Globus pallidus (tissue), 1 donor: ENCODE measurements at places on chromosomes 6 and 20.
A peak's percentile ranks its signal among the peaks of the same experiment; 100 is the strongest.

GRCh38 chr6:13261464-13261994 is 66.8 kb downstream of the TBC1D7 start:
- DNase-seq = peak; percentile 52

DNA sequence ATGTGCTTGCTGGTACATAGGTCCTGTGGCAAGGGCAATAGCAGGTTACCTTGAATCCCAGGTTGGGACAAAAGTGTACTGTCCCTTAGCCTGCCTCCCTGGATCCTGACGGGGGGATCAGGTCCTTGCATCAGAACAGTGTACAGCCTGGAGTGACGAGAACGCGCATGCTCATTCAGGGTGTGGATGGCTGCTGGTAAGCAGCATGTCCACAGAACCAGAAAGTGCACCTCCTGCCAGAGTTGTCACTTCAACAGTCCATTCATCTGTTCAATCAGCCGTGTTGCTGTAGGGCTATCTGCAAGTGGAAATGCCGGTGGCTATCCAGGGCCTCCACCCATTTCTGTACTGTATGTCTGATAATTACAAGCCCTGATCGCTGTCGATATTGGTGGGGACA is 236.3 kb upstream of the SOX4 start:
- no peak for DNase-seq

DNA sequence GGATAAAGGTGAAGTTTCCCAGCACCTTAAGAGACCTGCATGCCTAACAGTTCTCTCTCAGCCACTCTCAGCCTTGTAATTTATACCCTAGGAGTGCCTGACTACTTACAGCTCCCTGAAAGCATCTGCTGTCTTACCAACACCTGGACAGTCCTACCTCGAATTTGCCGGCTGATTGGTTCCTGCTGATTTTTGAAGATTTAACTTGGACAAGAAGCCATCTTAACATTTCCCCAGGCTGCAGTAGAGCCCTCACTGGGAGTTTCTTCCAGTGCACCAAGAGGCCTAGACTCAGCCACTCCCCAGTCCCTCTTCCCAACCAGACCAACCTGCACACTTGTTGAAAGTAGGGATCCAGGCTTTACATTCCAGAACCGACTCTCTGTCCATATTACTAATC is 174.5 kb downstream of the LINC00237 start:
- no peak for DNase-seq

DNA sequence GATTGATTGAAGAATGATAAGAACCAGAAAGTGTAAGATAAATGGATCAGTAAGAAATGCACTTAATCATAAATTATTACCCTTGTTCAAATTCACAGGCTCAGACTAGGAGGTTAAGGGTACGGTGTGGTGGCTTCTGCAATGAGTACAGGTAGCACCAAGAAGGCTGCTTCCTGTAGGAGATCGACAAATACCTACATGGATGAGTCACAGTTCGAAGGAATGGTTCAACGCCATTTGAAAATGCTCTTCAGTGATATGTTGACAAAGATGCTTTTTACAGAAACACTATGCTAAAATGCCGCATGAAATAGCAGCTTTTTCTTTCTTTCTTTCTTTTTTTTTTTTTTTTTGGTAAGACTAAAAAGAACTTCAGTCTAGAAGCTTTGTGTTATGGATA is 116.2 kb downstream of the DTNBP1 start:
- DNase-seq = no peak

- no peak for DNase-seq
Measured at GRCh38 chr20:6711951-6712649, 55.4 kb upstream of the BMP2 start.

DNA sequence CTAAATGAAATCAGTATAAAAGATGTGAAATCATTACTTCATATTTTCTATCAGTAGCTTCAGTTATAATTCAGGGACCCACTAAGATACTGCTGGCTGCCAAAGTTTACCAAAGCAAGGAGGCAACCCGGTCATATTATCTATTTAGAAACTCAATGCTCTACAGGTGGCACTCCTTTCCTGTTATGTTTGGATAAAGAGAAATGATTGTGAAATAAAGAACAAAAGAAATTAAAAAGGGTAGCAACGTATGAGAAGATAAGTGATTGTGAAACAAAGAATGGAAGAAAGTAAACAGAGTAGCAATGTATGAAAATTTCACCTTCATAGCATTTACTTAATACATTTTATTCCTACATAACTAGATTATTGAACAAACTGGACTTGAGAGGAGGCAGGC is 45.2 kb downstream of the RSPH3 start:
- DNase-seq = no peak

GRCh38 chr6:26272171-26272637 is 92.8 kb upstream of the BTN3A2 start:
- DNase-seq = peak; percentile 31

DNA sequence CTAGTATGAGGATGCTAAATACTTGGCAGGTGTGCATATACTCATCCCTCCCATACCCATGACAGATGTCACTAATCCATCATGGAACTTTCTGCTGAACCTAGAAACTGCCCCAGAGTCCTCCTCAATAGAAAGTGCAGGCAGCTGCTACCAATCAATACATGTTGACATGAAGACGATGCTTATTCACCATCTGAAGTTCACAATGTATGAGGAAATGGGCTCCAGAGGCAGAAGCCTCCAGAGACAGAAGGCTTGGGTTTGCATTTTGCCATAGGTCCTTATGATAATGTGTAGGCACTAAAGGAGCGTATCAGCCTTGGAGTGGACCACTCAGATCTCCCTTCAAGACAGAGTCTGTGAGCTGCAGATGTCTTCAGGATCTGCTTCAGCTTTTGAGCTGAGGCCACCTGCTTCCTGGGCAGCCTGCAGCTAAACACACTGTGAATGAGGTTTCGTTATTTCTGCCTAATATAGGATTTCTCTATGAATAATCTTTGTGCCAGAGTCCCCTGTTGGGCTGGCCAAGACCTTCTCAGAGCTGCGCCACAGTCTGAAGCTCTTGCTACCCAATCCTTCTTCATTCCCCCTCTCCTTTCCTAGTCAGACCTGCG is 7.5 kb upstream of the KIAA1755 start:
- DNase-seq = no peak

GRCh38 chr6:32244270-32244669 is 20.4 kb upstream of the NOTCH4 start:
- DNase-seq = no peak

DNA sequence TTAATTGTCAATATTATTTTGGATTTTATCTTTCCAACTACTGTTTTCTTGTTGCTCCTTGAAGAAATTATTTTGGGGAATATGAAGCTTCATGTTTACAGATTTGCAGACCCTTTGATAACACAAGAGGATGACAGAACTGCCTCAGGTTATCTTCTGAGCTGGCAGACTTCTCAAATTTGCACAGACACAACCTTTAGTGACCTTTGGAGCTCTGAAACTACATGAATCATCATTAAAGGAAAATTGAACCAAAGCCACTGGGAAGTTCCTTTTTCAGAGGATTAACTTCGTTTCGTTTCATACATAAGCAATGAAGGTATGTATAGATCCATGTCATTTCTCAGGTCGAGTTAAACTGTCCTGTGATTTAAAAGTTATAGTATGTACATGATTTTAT is 85.9 kb downstream of the FBXO5 start:
- DNase-seq = no peak

GRCh38 chr20:23601715-23602114 is 4.0 kb downstream of the CST9 start:
- no peak for DNase-seq

DNA sequence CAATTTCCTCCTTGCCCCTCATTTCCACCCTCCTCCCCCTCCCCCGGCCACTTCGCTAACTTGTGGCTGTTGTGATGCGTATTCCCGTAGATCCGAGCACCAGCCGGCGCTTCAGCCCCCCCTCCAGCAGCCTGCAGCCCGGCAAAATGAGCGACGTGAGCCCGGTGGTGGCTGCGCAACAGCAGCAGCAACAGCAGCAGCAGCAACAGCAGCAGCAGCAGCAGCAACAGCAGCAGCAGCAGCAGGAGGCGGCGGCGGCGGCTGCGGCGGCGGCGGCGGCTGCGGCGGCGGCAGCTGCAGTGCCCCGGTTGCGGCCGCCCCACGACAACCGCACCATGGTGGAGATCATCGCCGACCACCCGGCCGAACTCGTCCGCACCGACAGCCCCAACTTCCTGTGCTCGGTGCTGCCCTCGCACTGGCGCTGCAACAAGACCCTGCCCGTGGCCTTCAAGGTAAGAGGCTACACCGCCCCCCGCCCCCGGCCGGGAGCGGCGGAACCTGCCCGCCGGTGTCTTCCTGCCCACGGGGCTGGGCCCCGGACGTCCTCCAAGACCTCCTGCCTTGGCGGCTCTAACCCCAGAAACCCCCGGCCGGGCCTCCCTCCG is 44.9 kb upstream of the SUPT3H start:
- no peak for DNase-seq

DNA sequence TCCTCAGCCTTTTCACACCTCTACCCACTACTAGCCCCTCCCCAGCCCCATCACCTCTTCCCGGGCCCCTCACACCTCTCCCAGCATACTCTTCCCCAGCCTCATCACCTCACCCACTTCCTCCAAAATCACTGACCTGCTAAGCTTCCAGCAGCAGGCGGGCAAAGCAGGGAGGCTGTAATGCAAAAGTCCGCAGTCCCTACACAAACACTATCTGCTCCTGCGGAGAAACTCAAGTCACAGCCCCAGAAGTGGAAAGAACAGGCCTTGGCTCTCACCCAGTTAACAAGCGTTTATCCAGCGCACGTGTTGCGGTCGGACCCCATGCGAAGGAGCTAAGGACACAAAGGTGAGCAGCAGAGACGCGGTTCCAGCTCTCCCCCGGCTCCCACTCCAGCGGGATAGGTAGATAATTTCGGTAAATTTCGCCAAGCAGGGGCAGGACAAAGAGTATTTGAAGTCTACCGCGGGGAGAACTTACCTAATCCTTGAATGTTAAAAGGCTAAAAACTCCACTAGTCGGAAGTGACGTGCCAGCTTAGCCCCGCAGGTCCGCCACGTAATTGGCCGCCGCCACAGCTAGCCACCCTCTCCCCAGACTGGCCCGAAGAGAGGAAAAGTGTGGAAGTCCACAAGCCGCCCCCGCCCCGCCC is 728 bp upstream of the TRIM39 start:
- no peak for DNase-seq

DNA sequence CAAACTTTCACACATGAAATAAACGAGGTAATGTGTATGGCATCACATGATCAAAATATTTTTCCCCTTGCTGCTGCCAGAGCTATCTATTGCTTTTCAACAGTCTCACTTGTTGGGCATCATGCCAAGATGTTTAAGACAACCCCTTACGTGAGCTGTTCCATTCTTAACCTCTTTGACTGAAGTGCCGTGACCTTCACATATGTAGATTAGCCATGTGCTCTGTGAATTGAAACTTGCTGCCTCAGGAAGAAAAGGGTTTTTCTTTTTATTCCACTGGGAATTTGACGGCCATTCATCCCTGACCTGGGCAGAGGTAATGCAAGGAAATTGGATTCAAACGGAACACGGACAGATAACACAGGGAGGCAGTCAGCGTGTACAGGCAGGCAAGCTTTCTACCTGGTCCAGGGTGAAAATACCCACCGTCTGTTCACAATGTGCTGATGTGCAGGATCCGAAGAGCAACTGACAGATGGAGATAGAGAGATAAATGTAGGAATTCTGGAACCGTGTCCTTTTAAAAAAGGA is 14.2 kb downstream of the ARID1B start:
- DNase-seq = no peak

GRCh38 chr6:112956696-112957535 is 609.8 kb downstream of the RFPL4B start:
- DNase-seq = no peak
